ENCODE measurements at places on chromosomes 6 and 20. TPM values are rescaled to one million over a fixed set of nuclear protein-coding genes. Genes with fewer than 3 reads are reported as not detected.

Gene MAS1
- not detected for total RNA-seq

Gene ANKRD66
- total RNA-seq = not detected

Gene SNAP25
- total RNA-seq = 22.0 TPM

Gene METTL24
- total RNA-seq = not detected

Gene MRPS18A
- total RNA-seq = 47.6 TPM

Gene ARFGEF3
- 0.70 TPM for total RNA-seq

Gene TSHZ2
- total RNA-seq = not detected

Gene RAD21L1
- not detected for total RNA-seq

Gene RIPPLY2
- total RNA-seq = 0.41 TPM

Gene ZNF335
- 9.0 TPM for total RNA-seq

Gene MAP7
- 38.0 TPM for total RNA-seq

Gene CNR1
- 0.49 TPM for total RNA-seq

Gene BTN1A1
- not detected for total RNA-seq

Gene SRMS
- total RNA-seq = not detected

Measured in A549 treated with DMSO at 1 μM for 4 hours (cell line).